ENCODE measurements at places on chromosomes 16 and 17.

DNA sequence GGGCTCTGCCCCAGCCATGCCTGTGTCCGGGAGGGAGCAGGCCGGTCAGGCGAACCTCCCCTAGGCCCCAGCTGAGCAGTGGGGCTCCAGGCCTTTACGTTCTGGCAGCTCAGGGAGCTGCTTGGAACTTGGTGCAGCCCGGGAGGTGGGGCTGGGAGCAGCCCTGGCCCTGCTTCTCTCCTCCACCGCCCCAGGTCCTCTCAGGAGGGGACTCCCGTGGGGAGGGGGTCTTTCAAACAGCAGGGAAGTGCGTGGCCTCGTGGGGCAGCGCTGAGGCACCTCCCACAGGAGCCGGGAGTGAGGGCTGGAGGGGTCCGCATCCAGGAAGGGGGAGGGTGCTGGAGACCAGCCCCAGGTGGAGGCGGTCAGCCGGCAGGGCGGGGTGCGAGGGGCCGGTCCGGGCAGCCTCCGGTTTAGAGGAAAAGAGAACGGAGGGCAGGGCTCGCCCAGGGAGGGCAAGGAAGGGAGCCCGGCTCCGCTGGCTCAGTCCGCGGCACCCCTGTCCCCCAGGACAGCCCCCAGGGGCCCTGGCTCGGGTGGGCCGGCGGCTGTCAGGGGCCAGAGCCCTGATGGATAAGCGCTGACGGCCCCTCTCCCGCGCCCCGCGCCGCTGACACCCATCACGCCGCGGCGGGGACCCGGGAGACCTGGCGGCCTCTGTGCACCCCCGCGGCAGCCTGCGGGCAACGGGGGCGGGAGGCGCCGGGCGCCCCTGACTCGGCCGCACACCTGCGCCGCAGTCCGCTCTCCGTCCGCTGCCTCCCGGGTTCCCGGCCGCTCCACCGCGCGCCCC lies 587 bp upstream of the PRR35 start:
- no peak overlapping the region for H3K27ac ChIP-seq
- H3K4me3 ChIP-seq, result no peak overlapping the region

DNA sequence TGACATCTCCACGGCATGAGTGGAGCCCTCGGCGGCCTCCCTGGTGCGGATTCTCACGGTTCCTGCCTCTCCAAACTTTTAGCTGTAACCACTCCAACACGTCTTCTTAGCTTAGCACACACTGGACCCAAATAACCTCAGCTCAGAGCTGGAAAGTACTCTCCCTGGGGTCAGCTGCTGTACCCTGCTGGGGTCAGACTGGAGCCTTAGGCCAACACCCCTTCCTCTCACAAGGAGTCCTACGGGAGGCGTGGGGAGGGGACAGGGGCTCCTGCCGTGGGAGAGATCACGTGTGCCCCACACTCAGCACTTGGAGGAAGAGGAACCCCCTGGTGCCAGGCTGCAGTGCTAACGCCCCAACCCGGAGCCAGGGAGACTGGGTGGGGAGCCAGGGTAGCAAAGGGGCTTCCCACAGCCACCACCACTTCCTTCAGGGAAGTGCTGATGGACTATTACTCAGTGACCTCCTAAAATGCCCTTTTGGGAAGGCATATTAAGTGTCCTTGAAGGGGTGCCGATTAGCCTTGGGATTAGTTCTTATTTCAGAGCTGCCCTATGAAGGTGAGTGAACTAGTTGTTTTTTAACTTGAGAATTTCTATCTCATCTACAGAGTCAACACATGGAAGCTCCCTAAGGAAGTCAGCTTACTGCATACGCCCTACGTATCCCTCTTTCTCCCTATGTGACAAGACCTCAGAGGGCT lies 124.0 kb downstream of the HIC1 start:
- peaks cover 44% of the 10 kb centered on the region for H3K4me1 ChIP-seq
- DNase-seq, result no peak
- no peaks in the 10 kb centered on the region for H3K27me3 ChIP-seq
- H3K4me3 ChIP-seq, result no peak overlapping the region
- no peak overlapping the region for H3K27ac ChIP-seq
- peaks cover 39% of the 10 kb centered on the region for H3K36me3 ChIP-seq

DNA sequence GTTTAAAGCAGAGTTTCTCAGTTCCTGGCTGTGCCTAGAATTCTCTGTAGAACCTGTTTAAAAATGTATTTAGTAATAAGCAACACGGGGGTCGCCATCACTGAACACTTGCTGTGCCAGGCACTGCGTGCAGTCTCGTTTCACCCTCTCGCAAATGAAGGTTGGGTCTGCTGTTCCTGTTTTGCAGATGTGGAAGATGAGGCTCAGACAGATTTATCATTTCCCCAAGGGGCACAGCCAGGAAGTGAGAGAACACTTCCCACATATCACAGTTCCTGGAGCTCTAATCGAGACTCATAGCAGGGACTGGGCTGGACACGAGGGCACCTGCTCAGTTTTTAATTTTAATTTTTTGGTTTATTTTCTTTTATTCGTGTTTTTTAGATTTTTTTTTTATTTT lies 122.7 kb downstream of the ABCC6 start:
- no peaks in the 10 kb centered on the region for H3K27me3 ChIP-seq
- no peak overlapping the region for H3K27ac ChIP-seq
- H3K4me3 ChIP-seq, result no peak overlapping the region
- peaks cover 17% of the 10 kb centered on the region for H3K4me1 ChIP-seq
- peaks cover 49% of the 10 kb centered on the region for H3K36me3 ChIP-seq

DNA sequence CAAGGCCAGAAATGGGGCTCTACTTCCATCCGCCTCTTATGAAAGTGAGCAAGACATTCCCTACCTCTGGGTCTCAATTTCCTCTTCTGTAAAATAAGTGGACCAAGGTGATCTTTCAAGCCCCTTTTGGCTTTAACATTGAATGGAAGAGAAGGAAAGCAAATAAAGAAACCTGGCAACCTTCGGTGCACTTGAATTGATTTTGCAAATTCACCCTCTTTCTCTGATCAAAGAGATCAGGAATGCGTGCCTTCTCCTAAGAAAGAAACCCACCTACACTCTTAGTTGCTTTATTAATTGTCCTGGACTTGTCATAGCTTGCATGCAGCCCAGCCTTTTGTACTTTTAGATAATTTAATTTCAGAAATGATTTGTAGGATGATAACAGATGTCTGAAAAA lies 3.0 kb downstream of the MSI2 start:
- H3K4me1 ChIP-seq, result peaks cover 7% of the 10 kb centered on the region
- peaks cover 6% of the 10 kb centered on the region for H3K27me3 ChIP-seq
- peaks cover 16% of the 10 kb centered on the region for H3K36me3 ChIP-seq

- H3K36me3 ChIP-seq, result no peaks in the 10 kb centered on the region
- DNase-seq, result peak; percentile 50
- peaks cover 2% of the 10 kb centered on the region for H3K4me1 ChIP-seq
Observed at GRCh38 chr17:48439875-48440505, 10.0 kb upstream of the SKAP1 start.

Data from mesenchymal stem cell (in vitro differentiated cells and primary cell).